ENCODE measurements at places on chromosomes 3 and 15.

GRCh38 chr3:39156421-39156820 is 3.0 kb upstream of the CSRNP1 start:
- no peak for DNase-seq

- no peak for DNase-seq
Observed at GRCh38 chr15:58934521-58934920, 1.0 kb upstream of the SLTM start.

DNA sequence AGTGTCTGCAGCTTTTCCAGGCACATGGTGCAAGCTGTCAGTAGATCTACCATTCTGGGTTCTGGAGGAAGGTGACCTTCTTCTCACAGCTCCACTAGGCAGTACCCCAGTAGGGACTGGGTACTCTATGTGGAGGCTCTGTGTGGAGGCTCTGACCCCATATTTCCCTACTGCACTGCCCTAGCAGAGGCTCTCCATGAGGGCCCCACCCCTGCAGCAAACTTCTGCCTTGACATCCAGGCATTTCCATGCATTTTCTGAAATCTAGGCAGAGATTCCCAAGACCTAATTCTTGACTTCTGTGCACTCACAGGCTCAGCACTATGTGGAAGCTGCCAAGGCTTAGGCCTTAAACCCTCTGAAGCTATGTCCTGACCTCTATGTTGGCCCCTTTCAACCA is 1060.0 kb downstream of the NAALADL2 start:
- DNase-seq = no peak

DNA sequence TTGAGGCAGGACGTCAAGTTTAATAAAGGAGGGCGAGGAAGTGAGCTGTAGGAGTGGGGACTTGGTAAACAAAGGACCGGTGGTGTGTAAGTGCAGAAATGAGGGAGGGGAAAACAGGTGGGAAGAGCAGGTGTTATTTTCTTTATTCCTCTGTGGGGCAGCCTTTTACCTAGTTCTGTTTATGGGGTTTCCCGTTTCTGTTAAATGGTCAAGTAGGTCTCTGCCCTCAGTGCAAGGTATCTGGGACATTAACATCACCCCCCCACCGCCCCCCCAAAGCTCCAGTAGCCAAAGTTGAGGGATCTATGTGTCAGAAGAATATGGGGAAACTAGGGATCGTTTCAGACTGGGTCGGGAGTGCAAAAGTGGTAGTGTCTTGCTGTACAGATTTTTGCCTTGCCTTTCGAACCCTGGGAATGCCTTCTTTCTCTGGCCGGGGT is 893 bp downstream of the MGA start:
- DNase-seq = no peak

GRCh38 chr3:153284282-153284938 is 122.4 kb downstream of the RAP2B start:
- DNase-seq = no peak

GRCh38 chr3:113018536-113019181 is 27.9 kb downstream of the GTPBP8 start:
- DNase-seq = no peak

DNA sequence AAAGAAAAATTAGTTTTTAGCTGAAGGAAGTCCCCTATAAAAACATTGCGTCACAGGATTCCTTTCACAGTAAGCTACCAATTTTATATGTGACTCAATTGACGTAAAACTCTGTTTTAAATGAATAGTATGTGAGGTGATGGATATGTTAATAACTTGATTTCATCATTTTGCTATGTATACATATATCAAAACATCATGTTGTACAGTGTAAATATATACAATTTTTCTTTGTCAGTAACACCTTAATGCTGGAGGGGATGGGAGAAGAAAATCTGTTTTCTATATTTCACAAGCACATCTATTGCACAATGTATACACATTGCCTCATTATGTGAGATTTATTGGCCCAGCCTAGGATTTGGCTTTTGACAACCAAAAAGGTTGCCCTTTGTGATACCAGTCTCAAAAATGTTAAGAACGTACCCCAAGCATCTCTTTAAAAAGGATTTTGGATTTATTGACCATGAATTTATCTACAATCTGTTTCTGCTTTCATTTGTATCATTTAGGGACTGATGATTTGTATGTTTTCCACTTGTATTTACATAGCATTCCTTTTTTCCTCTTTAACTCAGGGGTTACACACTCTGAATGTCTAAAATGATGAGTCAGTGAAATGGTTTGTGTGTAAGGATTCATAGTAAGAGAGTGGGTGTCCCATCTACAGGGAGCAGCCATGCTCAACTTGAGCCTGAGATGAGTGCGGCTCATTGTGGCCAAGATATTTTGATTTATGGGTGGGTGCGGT is 62.6 kb downstream of the CRTC3 start:
- DNase-seq = no peak

DNA sequence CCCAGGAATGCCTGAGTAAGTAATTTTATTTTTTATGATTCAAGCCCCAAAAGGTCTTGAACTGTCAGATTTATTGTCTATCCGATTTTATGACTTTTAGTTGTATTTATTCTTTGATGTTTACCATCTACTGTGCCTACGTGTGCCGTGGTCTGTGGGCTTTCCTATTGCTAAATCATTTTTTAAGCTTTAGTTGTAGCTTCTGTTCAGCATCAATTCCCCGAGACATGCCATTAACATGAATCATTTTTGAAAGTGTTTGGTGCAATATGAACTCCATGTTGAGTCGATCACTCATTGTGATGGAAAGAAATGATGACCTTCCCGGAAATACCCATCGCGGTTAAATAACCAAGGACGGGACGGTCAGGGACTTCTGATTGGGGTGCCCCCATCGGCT is 268.7 kb upstream of the THRB start:
- DNase-seq = no peak

- DNase-seq = no peak
Observed at GRCh38 chr15:79015416-79015815, 70.6 kb upstream of the CTSH start.

GRCh38 chr15:41969851-41970431 is 2.4 kb downstream of the EHD4 start:
- DNase-seq = no peak

DNA sequence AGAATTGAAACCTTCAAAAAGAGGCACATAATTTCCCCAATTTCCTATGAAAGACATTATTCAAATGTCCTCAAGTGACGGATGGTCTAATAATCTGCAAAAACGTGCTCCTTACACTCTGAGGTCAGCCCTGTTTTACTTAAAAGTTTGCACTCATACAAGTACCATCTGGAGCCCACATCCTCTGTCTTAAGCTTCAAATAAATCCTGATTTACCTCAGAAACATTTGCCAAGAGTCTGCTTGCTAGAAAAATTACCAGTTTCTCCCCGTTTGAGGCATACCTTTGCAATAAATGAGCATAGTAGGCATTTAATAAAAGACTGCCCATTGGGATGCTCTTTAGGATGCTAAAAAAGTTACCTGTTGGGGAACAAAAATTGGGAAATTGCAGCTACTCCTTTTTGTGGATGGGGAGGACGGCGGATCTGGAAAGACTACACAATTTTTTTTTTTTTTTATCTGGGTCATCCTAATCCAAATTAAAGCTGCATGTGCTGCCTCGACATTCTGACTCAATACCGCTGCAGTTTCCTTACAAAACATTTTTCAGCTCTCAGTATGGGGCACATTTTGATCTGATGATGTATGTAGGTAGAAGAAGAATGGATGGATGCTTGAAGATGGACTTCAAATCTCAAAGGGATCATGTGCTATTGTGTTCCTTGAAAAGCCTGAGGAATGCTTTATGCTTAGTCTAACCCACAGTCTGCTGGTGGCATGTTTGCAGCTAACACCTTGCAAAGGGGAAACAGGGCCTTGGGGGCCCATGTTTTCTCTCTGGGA is 233.7 kb upstream of the ADAMTS9 start:
- no peak for DNase-seq

DNA sequence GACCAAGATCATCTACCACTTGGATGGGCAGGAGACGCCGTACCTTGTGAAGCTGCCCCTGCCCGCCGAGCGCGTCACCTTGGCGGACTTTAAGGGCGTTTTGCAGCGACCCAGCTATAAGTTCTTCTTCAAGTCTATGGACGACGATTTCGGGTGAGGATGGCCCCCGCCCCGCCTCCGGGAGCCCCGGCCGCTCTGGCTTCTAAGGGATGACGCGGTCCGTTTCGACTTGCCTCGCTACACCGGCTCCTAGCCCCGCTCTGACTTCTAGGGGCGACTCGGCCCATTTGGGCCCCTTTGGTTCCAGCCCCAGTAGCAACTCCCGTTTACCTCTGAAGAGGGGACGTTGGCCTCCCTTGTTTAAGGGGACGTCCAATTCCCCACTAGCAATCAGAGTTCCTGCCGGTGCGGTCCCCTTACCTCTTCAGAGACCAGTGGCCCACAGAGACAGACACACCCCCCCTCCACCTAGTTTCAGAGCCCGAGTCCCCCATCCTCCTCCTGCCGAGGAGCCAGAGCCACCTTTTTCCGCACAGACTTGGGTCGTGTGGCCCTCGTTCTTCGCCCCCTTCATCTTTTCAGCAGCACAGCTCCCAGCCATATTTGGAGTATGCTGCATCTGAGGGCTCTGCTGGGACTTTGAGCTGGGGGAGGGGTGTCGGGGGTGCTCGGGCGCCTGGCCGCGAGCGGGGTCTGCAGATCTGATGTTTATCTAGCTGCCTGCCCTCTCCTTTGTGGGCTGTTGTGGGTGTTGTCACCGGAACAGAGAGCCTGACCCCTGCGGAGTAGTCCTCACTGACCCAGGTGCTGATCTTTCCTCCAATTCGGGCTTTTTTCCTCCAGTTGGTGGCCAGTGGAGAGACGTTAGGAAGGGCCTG is 706 bp downstream of the DVL3 start:
- DNase-seq = no peak

- peak; percentile 90 for DNase-seq
Observed at GRCh38 chr15:90885432-90886290, 1.4 kb downstream of the FES start.

- DNase-seq = no peak
Observed at GRCh38 chr15:63380808-63381282, 801 bp downstream of the CA12 start.

GRCh38 chr3:152258448-152259393 is 10.0 kb upstream of the MBNL1 start:
- DNase-seq = peak; percentile 60

- no peak for DNase-seq
Observed at GRCh38 chr3:157075693-157076420, 84.1 kb downstream of the CCNL1 start.

DNA sequence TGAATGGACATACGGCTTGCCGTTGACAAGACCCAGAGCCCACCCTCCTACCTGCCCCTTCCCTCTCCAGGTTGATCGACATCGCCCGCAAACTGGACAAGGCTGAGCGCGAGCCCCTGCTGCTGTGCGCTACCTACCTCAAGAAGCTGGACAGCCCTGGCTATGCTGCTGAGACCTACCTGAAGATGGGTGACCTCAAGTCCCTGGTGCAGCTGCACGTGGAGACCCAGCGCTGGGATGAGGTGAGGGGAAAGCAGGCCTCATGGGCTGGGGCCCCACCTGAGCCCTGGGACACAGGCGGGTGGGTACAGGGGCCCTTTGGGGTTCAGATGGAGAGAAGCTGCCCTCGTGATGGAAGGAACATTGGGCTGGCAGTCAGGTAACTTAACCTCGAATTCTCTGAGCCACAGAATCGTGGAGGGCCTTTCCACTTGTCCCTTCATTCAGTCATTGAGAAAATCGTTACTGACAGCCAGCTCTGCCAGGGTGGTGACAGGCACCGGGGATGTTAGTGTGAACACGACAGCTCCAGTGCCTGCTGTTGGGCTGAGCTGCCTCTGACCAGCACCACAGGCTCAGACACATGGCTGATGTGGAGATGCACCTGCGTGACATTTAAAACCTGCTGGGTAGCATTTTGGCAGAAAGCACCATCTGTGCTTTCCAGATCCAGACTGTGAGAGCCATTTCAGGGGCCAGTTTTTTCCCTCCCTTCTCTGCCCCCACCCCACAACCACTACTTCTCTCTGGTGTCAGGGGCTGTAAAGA is 25.6 kb upstream of the RHO start:
- DNase-seq = peak; percentile 79

GRCh38 chr3:61821823-61822251 is 260.5 kb downstream of the PTPRG start:
- DNase-seq = no peak

DNA sequence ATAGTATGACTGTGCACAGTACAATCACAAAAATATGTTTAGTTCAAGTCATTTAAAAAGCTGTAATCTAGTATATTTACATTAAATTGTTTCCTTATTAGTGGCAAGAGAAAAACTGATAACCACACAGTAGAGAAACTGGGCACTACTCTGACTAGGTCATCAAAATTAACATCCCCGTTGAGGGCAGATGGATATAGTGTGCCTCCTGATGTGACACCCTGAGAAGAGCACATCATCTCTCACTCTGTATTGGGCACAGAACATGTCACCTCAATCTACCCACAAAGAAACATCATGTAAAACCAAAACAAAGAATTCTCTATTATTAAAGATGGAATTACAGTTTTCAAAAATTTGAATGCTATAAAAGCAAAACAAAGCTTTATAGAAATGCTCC is 221.9 kb upstream of the NANOGP8 start:
- no peak for DNase-seq

DNA sequence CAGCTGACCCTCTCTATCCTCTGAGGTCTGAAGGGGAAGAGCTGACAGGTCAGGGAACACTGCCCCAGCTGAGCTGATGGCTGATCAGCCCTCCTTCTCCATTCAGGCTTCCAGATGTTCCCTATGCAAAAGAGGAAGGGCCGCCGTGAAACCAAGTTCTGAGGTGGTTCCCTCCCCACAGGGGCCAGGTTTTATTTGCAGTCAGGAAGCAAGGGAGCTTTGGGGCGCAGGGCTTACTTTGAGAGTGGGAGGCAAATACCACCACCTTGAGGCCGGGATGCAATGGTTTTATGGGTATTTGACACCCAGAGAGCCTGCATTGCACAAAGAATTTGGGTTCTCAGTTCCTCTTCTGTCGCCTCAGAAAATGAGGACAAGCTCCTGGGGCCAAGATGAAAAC is 186.9 kb downstream of the ARRDC4 start:
- no peak for DNase-seq

DNA sequence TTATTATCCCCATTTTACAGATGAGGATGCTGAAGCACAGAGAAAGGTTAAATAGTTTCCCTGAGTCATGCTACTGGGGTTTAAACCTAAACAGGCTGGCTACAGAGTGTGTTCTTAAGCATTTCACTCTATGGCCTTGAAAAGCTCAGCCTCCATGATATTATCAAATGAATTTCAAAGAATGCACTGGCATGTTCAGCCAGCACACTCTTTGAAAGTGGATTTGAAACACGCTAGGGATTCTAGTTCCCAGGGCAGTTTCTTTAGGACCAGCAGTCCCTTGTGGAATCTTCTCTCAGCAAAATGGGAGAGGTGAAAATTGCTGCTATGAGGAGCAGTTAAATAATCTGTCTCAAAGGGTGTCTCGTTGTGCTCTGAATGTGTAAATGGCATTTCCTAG is 213.3 kb downstream of the EPHB1 start:
- no peak for DNase-seq

GRCh38 chr15:39393575-39394335 is 187.1 kb upstream of the THBS1 start:
- no peak for DNase-seq

- DNase-seq = no peak
Observed at GRCh38 chr3:169619793-169620192, 43.7 kb downstream of the MECOM start.

Data from Right ventricle myocardium inferior (tissue), 1 donor.